Nephron progenitor cell (in vitro differentiated cells): ENCODE measurements at places on chromosomes 7 and 10.

GRCh38 chr10:119165171-119166117, at the start of gene SFXN4:
SFXN4 (minus strand) TSS chr10:119165714; CDS start chr10:119165647, 67 bp downstream.
- peak; percentile 75 for DNase-seq
- peaks cover 4% of the 10 kb centered on the region for H3K27me3 ChIP-seq
- H3K36me3 ChIP-seq, result peaks cover 28% of the 10 kb centered on the region
- H3K4me1 ChIP-seq, result peaks cover 64% of the 10 kb centered on the region
- peak within 1 kb of the TSS; percentile 86 for H3K4me3 ChIP-seq

GRCh38 chr7:155603205-155603857, 41.1 kb upstream of the RBM33 start:
- peaks cover 7% of the 10 kb centered on the region for H3K27me3 ChIP-seq
- peaks cover 7% of the 10 kb centered on the region for H3K4me1 ChIP-seq
- DNase-seq, result no peak
- H3K27ac ChIP-seq, result no peak overlapping the region

DNA sequence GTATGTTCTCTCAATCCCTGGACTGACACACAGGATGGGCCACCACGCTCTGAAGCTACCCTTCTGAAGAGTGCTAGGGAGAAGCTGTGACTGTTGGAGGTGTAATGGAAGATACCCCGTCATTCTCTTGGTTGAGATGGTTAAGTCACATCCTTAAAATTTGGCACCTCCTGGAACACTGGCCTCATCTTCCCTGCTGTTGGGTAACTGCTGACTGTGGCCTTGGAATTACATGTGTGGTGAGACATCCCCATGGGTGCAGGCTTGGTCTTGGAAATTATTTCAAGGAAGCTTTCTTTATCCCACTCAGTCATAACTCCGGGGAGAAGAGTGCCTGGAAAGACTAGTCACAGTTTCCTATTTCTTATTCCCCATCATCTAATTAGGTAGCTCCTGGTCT, 62.0 kb downstream of the LRMDA start:
- H3K4me3 ChIP-seq, result no peak overlapping the region
- no peak overlapping the region for H3K27ac ChIP-seq
- H3K27me3 ChIP-seq, result peaks cover 7% of the 10 kb centered on the region
- H3K36me3 ChIP-seq, result peaks cover 4% of the 10 kb centered on the region
- peaks cover 17% of the 10 kb centered on the region for H3K4me1 ChIP-seq

DNA sequence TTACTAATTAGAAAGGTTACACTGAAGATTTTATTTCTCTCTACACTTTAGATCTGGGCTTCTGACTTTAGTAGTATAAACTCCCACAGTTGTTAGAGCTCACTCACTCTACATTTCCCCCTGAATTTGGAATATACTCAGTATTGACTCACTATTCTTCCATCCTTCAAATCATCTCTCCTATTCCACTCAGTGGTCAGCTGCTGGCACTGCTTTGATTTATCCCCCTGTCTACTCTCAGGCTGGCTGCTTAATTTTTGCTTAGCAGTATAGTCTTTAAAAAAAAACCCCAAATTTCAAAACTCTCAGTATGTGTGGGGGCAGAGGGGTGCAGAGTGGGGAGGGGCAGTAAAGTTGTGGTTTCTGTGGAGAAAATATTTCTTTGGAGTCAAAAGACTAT, 68.9 kb downstream of the CDK6 start:
- no peak overlapping the region for H3K4me3 ChIP-seq

- H3K4me1 ChIP-seq, result peaks cover 20% of the 10 kb centered on the region
- peak overlapping the region; percentile 86 for H3K4me3 ChIP-seq
- H3K27me3 ChIP-seq, result peaks cover 42% of the 10 kb centered on the region
- H3K36me3 ChIP-seq, result no peaks in the 10 kb centered on the region
These were observed 251.0 kb downstream of the NSUN6 start for GRCh38 chr10:18400201-18400905.

- DNase-seq, result no peak
- H3K27ac ChIP-seq, result no peak overlapping the region
- no peaks in the 10 kb centered on the region for H3K36me3 ChIP-seq
- no peak overlapping the region for H3K4me3 ChIP-seq
These were observed 377.4 kb downstream of the HTR7 start for GRCh38 chr10:90480466-90480865.

DNA sequence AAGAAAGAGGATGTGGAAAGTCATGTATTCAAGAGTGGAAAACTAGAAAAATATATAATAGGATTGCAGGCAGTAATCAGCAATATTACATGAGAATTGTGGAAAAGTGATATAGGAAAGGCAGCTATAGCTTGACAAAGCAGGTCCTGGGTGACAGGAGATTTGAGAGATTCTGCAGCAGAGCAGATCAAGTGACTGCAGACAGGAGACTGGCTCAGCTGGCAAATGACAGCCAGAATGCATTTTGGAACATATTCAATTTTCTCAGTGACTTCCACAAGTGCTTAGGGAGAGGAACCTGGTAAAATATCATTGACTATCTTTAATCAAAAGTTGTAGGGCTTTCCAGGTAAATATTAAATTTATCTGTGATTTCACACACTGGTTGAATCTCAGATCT, 260.5 kb upstream of the CACNA2D1 start:
- no peaks in the 10 kb centered on the region for H3K4me1 ChIP-seq
- H3K27me3 ChIP-seq, result no peaks in the 10 kb centered on the region
- no peak overlapping the region for H3K27ac ChIP-seq
- no peak overlapping the region for H3K4me3 ChIP-seq
- DNase-seq, result no peak

DNA sequence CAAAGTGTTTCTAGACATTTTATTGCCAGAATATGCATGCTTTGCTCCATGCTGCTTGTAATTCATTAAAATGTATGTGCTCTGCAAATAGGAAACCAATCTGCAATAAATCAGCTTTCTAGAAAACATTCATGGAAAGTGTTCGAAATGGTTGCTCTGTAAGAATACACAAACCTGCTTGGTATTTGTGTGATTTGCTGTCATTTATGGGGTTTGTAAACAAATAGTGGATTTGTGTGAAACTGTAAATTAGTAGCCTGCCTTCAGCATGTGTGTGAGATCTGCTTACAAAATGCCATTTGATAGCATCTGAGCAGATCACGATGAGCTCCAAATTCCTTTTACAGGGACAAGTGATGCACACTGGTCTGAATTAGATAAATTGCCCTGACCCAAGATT, 219.0 kb upstream of the CSTF2T start:
- H3K4me1 ChIP-seq, result peaks cover 25% of the 10 kb centered on the region
- H3K27me3 ChIP-seq, result no peaks in the 10 kb centered on the region
- no peak overlapping the region for H3K4me3 ChIP-seq
- peak overlapping the region; percentile 72 for H3K27ac ChIP-seq
- H3K36me3 ChIP-seq, result no peaks in the 10 kb centered on the region

- no peaks in the 10 kb centered on the region for H3K36me3 ChIP-seq
- peak overlapping the region; percentile 85 for H3K4me3 ChIP-seq
- no peak for DNase-seq
- H3K4me1 ChIP-seq, result peaks cover 47% of the 10 kb centered on the region
- H3K27me3 ChIP-seq, result peaks cover 59% of the 10 kb centered on the region
- H3K27ac ChIP-seq, result no peak overlapping the region
These were observed 2.4 kb upstream of the MEOX2 start for GRCh38 chr7:15688911-15689310.

- peaks cover 28% of the 10 kb centered on the region for H3K27me3 ChIP-seq
- peaks cover 11% of the 10 kb centered on the region for H3K36me3 ChIP-seq
- H3K27ac ChIP-seq, result no peak overlapping the region
- no peak for DNase-seq
- H3K4me3 ChIP-seq, result peak overlapping the region; percentile 71
- H3K4me1 ChIP-seq, result peaks cover 32% of the 10 kb centered on the region
These were observed 111.2 kb downstream of the RALA start for GRCh38 chr7:39734633-39735004.

GRCh38 chr7:2420216-2420933, 17.0 kb downstream of the CHST12 start:
- peaks cover 16% of the 10 kb centered on the region for H3K4me1 ChIP-seq
- no peak overlapping the region for H3K4me3 ChIP-seq
- peaks cover 10% of the 10 kb centered on the region for H3K36me3 ChIP-seq
- DNase-seq, result no peak
- H3K27ac ChIP-seq, result no peak overlapping the region
- H3K27me3 ChIP-seq, result no peaks in the 10 kb centered on the region
